NCI-H510A (cell line): ENCODE measurements at places on chromosomes 12 and 14.

GRCh38 chr12:8781381-8782127 is 40.9 kb upstream of the A2ML1 start:
- DNase-seq: no peak

- no peak for DNase-seq
Measured at GRCh38 chr12:128727461-128727860, 96.3 kb downstream of the SLC15A4 start.

DNA sequence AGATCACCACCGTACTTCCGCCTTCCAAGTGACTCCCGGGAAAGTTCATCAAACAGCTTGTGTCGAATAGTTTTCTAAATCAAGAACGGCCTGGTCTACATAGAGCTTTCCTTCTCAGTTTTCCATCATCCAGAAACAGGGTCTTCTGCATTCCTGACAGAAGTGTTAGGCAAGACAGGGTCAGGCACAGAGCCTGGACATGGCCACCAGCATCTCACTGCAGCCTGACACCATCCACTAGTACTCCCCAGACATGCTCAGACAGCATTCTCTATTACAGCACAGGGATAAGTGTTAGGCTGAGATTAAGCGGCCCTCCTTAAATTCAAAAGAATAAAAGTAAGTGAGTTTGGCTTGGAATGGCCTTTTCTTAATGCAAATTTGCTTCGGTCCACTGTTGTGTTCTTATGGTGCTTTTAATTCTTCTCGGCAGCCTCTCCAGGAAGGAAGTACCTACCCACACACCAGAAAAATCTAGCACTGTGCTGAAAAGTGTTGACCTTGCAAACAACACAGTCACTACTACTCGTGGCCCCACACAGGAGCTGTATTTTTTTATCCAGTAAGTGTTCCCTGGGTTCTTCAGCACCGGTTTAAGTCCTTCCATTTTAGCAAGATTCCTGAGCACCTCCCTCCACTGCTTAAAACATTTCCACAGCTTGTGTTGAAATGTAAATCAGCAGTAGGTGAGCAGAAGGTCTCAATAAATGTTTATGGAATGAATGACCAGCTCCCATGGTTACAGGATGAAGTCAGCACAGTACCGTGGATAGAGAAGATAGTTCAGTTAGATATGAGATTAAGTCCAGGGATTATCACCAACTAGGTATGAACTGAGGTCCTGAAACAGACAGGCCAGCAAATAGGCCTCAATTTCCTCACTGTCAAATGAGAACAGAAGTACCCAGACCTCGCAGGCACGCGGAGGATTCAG is 44.1 kb downstream of the SETD3 start:
- no peak for DNase-seq

DNA sequence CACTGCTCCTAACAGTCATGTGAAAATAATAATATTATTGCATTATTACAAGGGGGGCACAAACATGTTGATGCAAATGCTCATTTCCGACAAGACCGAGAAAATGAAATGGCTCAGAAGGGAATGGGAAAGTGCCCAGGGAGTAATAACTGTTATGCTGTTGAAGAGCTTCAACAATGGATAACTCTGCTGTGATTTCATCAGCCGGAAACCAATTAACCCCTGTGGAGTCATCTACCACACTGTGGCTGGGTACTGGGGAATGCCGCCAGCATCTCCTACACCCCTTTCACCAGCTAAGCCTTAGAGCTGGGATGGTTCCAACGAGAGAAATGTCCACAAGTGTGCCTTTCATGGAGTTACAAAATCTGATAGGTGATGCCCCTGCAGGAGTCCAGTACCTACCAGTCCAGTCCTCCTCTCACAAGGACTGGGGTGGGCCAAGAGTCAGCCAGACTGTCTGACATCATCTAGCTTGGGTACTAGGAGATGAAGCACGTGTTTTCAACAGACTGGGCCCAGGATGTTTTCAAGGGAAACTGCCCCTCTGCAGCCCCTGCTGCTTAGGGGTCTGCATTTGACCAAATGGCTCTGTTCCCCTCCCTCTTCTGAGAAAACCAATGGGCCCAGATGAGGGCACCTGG is 509.3 kb upstream of the CCDC196 start:
- DNase-seq: no peak

DNA sequence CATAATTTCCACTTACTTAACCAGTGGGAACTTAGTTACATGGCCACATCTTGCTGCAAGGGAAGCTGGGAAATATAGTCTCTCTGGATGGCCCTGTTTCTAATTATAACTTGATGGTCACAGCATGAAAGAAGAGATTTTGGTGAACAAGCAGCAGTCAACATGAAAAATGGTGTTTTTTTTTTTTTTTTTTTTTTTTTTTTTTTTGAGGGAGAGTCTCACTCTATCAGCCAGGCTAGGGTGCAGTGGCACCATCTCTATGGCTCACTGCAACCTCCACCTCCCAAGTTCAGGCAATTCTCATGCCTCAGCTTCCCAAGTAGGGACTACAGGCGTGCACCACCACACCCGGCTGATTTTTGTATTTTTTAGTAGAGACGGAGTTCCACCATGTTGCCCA is 10.8 kb downstream of the SRGAP1 start:
- no peak for DNase-seq

DNA sequence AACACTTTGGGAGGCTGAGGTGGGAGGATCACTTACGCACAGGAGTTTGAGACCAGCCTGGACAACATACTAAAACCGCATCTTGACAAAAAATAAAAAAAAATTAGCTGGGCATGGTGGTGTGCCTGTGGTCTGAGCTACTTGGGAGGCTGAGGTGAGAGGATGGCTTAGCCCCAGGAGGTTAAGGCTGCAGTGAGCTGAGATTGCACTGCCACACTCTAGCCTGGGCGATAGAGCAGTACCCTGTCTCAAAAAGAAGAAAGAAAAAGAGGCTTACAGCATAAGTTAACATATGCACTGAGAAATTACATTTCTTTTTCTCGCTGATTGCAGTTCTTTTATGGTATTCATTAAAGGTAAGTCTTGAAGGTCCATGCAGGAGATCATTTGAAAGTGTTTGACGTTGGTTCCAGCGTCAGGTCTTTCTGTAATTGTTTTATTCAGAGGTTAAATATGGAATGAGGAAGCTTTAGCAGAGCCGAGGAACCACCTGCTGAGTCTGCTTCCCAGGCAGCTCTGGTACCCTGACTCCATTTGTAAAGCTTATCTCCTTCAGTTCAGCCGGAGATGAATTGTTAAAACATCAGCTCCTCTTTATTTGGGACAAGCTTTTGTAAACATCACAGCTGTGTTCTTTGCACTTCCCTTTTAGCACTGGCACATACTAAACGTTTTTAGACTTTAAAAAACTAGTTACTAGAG is 18.5 kb downstream of the SFSWAP start:
- DNase-seq: no peak

DNA sequence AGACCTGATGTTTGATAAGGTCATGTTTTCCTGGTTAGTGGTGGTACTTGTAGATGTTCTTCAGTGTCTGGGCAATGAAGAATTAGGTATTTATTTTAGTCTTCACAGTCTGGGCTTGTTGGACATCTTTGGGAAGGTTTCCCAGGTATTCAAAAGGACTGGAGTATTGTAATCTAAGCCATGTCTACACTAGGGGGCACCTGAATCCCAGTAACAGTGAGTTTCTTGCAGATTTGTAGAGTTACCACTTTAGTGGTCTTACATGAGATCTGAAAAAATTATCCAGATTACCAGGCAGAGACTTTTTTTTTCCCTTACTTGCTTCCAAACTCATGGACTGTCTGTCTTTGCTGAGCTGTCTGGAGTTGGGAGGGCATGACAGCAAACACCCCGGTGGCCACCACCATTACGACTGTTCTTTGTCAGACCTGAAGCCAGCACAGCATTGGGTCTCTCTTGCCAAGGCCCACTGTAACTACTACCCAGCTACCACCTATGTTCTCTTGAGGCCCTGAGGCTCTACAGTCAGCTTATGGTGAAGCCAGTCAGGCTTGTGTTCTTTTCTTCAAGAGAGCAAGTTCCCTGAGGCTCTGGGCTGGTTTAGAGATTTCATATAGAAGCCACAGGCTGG is 820.7 kb upstream of the FBXO33 start:
- DNase-seq: no peak
